ENCODE measurements at places on chromosomes 4 and X.

DNA sequence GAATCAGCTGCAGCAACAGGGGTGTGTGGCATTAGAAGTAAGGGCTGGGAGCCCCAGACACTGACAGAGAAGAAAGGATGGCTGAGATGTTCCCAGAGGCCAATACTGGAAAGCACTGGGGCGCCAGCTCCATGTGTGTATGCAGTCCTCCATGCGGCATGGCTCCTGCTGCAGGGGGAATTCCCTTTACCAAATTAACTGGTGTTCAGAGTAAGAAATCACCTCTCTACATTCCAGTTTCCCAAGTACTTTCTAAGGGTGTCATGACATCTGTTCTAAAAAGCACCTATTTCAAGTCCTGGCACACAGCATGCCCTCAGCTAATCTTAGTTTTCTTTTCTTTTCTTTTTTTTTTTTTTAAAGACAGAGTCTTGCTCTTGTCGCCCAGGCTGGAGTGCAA, 98.0 kb downstream of the MAML3 start:
- no peak for DNase-seq

DNA sequence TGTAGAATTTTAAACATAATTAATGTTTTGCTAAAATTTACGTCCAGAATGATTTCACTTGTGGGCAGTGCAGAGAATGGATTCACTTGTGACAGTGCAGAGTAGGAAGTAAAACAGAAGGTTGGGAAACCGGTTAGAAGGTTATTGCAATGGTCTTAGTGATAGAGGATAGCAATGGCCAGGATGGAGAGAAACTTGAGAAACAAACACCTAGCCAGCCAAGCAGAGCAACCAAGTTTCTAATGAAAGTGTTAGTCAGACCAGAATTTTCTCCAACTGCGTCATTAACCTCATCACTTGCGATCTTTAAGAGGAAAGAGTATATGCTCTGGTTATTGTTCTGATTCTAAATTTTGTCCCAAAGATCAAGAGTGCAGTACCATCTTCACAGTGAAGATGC, 50.0 kb upstream of the TBC1D9 start:
- no peak for DNase-seq

DNA sequence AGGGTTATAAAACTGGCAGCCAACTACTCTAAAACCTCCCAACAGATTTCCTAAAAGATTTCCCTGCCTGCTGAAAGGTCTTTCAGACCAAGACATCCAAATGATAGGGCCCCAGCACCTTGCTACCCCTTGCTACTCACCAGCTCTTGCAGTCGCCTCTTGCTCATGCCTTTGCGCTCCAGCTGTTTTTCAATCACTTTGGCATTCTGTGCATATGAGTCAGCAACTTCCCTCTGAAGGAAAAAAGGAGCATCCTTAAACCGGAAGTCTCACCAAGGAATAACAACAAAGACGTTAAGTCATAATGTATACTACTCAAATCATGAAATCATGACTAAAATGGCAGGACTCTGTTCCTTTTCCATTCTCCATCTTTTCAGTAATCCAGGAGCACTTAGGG, 24.0 kb downstream of the STEEP1 start:
- DNase-seq: peak; percentile 17

DNA sequence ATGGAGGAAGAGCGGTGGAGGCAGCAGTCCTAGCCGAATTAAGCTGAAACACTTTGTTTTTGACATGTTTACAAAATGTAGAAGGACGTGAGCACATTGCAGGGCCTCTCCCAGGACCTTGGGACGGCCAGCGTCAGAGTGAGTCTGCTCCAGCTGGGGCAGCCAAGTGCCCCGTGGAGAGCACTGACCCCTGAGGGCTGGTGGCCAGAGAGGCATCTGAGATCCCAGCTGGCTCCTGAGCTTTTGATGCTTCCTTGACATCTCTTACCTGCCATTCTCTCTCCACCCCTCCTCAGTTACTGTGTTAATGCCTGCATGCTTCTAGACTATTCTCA, 24.7 kb downstream of the NAT8L start:
- no peak for DNase-seq

DNA sequence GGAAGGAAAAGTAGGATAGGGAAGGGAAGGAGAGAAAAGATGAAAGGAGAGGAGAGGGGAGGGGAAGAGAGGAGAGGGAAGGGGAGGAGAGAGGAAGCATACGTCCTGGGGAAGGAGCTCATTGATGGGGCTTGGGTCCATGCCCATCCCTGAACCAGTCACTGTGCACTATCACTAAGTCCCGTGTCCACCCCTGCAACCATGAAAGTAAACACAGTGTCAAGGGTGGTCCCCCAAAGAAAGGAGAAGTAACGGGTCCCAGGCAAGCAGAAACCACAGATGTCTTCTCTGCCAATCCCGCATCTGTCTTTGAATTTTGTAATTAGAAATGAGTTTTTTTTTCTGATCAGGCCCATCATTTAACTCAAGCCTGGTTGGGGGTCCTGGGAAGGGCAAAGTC, 55.2 kb downstream of the LGI2 start:
- no peak for DNase-seq

GRCh38 chr4:147039976-147040575, 94.4 kb upstream of the TTC29 start:
- no peak for DNase-seq

DNA sequence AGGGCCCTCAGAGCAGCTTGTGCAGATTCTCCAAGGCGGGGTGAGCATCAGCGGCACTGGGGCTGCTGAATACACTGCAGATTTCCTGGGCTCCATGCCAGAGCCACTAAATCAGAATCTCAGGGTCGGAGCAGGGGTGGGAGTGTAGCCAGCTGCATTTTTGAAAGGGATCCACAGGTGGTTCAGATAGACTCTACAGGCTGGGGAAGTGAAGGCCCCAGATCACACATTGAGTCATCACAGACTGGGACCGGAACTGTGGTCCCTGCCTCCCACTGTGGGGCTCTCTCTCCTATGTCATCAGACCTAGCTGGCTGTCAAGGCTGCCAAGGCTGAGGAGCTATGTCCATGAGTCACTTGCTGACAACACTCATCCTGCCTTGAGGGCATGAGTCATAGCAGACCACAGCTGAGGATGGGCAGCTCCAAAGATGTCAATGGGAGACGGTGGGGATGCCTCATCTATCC, 162.3 kb upstream of the MAMLD1 start:
- peak; percentile 85 for DNase-seq
